ENCODE measurements at places on chromosomes 12 and 14.

GRCh38 chr12:24307716-24308335 is 358.4 kb upstream of the SOX5 start:
- DNase-seq, result no peak

GRCh38 chr12:65387396-65387795 is 108.9 kb downstream of the MSRB3 start:
- no peak for DNase-seq

DNA sequence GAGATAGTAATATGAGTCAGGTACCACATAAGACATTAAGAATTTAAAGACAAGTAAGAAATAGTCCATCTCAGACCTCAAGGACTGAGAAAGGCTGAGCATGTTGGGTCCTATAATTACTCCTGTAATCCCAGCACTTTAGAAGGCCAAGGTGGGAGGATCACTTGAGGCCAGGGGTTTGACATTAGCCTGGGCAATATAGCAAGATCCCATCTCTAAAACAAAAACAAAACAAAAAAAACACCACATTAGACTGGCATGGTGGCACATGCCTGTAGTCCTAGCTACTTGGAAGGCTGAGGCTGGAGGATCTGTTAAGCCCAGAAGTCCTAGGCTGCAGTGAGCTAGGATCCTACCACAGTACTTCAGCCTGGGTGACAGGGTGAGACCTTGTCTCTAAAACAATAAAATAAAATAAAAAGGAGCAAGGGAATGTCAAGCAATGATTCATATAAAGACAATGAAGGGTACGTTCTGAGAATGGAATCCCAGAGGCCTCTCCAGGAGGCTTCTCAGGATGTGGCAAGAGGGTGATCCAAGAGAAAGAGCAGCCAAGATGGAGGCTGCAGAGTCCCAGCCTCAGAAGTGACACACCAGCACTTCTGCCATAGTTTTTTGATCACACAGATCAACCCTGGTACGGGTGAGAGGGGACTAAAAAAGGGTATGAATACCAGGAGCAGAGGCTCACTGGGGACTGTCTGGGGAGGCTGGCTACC is 206.4 kb downstream of the CRADD start:
- no peak for DNase-seq

DNA sequence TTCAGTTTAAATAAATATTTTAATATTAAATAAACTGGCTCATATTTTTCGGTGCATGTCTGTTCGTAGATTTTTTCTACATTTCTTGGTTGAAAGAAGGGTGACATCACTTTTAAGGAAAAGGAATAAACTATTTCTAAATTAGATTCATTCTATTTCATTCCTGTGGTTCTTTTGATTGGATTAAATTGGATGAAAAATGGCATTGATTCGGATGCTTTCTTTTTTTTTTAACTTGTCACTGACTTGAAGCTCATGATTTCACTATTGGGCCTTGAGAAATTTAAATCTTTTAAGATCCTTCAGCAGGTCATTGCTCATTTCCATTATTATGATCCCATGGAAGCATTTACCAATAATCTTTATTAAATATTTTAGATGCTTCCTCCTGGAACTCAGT is 113.1 kb upstream of the RASSF8 start:
- no peak for DNase-seq

DNA sequence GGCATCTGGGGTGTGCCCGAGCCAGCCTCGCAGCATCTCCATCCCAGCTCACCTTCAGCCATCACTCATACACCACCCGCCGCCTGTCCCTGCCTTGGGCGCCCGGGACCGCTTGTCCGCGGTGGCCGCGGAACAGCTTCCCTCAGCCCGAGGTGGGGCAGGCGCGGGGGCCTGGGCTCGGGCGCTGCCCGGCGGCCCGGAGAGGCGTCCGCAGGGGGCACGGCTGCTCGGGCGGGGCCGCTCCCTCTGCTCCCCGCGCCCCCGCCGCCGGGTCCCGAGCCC is 430 bp downstream of the SLC41A2 start:
- DNase-seq, result no peak

DNA sequence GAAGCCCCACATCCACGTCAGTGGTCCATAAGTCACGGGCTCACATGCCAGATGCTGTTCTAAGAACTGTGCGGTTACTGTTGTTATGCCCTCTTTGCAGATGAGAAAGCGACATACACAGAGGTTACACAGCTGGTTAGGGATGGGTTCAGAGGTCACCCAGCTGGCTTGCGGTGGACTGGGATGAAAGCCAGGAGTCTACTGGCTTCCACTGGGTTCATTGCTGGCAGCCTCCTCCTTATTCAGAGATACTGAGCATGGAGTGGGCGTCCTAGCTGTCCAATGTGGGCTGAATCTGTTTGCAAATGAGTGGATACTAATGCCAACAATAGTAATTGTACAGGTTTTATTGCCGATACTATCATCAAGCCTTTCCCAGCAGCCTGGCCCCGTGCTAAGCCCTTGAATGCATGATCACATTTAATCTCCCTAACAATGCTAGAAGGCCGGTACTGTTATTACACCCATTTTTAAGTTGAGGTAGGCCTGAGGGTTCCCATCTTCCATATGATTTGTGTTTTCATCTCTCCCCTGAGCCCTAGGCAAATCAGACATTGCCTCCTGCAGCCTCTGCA is 129.1 kb downstream of the PLXNC1 start:
- DNase-seq, result no peak

DNA sequence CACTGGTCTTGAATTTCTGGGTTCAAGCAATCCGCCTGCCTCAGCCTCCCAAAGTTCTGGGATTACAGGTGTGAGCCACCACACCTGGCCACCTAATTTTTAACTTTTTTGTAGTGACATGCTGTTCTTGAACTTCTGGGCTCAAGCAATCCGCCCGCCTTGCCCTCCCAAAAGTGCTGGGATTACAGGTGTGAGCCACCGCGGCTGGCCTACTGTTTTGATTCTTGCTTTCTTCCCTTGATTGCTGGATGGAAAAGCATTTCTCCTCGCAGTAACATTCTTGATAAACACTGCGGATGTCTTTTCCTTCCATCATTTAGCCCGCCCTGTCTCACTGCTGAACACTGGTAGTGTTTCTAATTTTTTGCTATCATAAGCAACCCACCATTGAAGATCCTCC is 72.9 kb downstream of the RBM19 start:
- no peak for DNase-seq

GRCh38 chr14:24149302-24149969 is 2.1 kb downstream of the RNF31 start:
- no peak for DNase-seq

DNA sequence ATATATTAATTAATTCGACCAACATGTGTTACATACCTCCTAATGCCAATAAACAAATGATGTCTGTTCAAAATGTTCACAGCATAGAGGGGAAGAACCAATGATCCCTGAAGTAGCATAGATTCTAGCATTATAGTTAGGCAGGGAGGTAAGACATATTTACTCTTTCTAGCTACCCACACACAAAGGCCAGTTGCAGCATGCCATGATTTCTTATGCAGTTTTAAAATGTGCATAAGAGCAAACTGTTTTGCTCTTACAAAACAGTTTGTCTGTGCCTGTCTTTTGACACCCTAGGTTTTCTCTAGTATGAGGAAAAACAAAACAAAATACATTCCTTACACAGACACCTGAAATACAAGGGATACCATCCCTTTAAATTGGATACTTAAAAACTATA is 61.9 kb downstream of the SLC16A7 start:
- no peak for DNase-seq

- peak; percentile 38 for DNase-seq
Observed at GRCh38 chr14:23929822-23930294, 23.7 kb upstream of the DHRS4 start.

- no peak for DNase-seq
Observed at GRCh38 chr12:53513712-53514410, 6.6 kb upstream of the NPFF start.

- DNase-seq, result peak; percentile 27
Observed at GRCh38 chr12:45762185-45763110, 32.9 kb downstream of the ARID2 start.

GRCh38 chr14:48086516-48086915 is 411.1 kb upstream of the MDGA2 start:
- no peak for DNase-seq

GRCh38 chr14:101192661-101193000 is 289.1 kb upstream of the RTL1 start:
- DNase-seq, result no peak

- peak; percentile 99 for DNase-seq
Observed at GRCh38 chr14:69716478-69717187, 50.3 kb upstream of the SRSF5 start.

DNA sequence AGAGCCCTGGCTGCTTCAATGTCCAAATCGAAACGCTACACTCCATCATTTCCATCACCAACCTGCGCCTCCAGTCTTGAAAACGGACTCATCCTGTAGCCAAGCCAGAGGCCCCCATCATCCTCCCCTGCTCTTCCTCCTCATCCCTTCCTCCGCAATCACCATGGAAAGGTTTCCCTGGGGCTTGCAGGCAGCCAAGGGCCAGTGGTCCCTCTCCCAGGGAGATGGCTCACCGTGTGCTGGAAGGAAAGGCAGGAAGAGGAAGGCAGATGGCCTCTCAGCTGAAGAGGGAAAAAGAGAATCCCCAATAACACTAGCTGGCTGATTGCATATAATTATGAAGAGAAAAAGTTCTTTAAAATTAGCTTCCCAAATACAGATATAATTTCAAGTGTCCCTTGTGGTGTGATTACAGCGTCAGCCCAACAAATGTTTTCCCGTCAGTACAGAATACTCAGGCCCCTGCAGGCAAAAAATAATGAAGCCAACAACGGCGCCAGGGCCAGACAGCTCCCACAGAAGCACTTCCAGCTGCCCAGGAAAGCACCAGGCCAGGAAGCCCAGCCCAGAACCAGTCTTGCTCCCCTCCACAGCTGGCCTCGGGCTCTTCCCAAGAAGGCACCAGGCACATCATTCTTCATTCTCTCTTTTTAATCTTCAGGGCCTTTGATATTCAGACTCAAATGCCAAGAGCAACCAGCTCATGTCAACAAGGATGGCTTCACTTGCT is 24.7 kb downstream of the ITPK1 start:
- no peak for DNase-seq

- DNase-seq, result no peak
Observed at GRCh38 chr14:68561531-68562007, 231.3 kb downstream of the ZFP36L1 start.

- no peak for DNase-seq
Observed at GRCh38 chr12:110622582-110622981, 8.7 kb downstream of the TCTN1 start.

DNA sequence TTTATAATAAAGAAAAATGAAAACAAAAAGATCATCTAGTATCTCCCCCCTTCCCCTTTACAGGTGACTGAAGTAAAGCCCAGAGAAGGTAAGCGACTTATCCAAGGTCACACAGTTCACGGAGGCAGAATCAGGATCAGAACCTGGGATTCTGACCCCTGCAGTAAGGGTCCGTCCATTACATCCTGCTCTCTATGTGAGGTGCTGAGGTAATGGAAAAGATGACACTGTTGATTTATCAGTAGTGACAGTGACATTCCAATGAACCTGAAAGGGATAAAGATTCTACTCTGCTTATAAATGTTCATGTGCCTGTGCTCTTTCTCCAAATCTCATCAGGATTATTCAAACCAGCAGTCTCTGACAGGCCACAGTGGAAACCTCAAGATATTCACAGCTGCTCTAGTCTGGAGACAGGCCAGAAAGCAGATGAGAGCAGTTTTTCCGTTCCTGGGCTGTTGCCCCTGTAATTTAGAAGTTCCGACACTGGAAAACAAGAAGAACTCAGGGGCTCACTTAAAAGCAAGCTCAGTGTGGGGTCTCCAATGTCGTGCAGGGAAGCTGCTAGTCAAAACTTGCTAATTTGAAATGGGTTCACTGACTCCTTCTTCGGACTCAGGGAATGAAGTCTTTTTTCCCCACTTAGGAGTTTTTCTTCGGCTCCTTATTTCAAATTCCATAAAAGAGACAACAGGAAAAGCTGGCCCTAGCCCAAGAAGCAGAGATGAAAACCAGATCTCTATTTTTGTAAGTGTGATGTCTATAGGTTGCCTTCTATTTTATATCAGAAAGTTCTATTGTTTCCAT is 131.8 kb upstream of the EEA1 start:
- no peak for DNase-seq

GRCh38 chr14:104145826-104146601 is 7.6 kb downstream of the KIF26A start:
- no peak for DNase-seq

GRCh38 chr12:110289044-110289710 is 8.1 kb downstream of the ATP2A2 start:
- DNase-seq, result no peak

DNA sequence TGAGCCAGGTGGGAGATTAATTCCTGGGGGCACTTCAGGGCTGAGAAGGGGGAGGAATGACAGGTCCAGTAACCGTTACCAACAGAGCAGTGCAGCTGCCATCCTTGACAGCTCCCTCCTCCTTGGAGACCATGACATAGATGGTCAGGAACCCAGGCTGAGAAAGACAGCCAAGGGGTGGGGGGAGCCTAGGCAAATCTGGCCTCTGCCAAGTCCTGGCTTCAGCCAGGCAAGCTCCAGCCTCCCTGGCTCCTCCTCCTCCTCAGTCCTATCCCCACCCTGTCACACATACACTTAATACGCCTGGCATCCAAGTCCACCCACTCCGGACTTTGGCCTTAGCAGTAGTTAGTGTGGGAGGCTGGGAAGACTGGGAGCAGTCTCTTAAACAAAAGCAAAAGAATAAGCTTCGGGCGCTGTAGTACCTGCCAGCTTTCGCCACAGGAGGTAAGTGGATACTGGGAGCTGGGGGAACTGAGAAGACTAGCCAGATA is at the start of gene RDH5:
TSS of gene RDH5 (plus strand) at position 323 of the 494 bp plus-strand sequence. CDS start 792 bp downstream, outside the sequence.
- no peak for DNase-seq

DNA sequence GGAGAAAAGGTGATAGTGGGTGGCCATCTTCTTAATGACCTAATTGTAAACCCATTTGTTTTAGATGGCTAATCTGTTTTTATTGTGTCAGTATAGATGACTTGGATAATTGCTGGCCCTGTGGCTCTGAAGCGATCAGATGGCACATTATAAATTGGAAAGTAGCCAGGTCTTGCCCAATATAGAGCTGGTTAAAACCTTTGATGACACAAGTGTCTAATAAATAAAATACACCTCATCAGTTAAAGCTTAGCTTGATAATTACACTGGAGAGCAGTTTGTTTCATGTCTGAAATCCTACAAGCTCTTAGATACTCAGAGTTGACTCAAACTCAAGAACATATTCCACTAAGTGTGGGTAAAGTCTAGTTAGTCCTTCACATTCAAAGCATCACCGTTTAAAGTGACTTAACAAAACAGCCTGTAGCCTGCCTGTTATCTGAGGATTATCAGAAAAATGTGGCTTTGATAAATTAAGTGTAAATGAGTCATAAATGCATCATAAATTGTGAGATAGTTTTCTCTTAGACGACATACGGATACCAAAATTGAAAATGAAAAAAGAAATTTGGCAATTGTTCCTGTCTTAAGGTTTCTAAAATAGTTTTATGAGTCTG is 280.9 kb downstream of the LRIG3 start:
- no peak for DNase-seq

DNA sequence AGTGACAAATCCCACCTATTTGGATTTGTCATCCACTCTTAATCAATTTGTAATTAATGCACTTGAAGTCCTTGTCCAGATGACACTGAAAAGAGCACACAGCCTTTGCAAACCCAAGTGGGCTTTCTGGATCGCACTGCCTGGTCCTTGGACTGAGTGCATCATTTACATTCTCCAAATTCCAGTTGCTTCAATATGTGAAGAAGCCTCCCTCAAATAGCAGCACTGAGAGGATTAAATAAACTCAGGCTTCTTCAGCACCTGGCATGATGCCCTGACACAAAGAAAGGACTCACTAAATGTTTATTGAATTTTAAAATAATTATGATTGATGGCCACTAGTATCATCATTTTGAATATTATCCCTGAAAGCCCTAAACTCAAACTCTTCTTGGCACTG is 496.5 kb downstream of the VRK1 start:
- DNase-seq, result no peak
